Lower leg skin (tissue), 4 donors: ENCODE measurements at places on chromosomes 1 and 21. TPM values are rescaled to one million over a fixed set of nuclear protein-coding genes. Genes with fewer than 3 reads are reported as not detected.

DNA sequence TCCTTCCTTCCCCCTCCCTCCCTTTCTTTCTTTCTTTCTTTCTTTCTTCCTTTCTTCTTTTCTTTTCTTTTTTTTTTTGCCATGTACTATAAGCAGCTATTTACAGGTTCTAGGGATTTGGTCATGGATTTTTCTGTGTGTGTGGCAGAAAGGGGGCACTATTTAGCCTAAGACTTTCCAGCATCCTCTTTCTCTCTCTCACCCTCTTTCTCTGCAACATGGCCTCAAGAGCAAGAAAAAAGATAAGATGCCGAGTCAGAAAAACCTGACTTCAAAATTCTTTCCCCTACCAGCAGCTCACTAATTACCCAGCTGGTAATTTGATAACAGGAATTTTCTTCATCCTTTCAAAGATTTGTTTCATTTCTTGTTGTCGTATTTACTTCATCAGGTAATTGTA lies 458.3 kb upstream of the ADAMTS5 start:
- no peak for DNase-seq

DNA sequence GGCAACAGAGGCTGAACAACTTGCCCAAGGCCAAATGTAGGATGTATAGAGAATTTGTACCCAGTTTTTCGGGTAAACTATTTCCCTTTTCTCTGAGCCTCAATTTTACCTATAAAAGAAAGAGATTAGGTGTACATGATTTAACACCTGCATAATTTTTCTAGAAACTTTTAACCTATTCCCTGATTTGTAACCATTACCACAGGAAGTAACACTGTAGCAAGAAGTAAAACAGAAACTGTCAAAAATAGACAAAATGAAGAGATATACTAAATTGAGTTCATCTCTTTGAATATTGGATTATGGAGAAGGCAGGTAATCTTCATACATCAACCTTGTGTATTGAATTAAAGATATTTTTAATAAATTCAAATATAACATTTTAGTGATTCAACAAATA lies 136.2 kb downstream of the ZC3H11B start:
- no peak for DNase-seq

PCBP3 gene
- total RNA-seq, result 7.0 TPM

GRCh38 chr1:74502858-74503257 lies 9.6 kb downstream of the LRRC53 start:
- no peak for DNase-seq

GRCh38 chr21:33543505-33544129 lies 779 bp downstream of the SON start:
- DNase-seq, result peak; percentile 69

- DNase-seq, result no peak
These were observed 30.2 kb upstream of the EXOSC10 start for GRCh38 chr1:11129649-11130390.

DNA sequence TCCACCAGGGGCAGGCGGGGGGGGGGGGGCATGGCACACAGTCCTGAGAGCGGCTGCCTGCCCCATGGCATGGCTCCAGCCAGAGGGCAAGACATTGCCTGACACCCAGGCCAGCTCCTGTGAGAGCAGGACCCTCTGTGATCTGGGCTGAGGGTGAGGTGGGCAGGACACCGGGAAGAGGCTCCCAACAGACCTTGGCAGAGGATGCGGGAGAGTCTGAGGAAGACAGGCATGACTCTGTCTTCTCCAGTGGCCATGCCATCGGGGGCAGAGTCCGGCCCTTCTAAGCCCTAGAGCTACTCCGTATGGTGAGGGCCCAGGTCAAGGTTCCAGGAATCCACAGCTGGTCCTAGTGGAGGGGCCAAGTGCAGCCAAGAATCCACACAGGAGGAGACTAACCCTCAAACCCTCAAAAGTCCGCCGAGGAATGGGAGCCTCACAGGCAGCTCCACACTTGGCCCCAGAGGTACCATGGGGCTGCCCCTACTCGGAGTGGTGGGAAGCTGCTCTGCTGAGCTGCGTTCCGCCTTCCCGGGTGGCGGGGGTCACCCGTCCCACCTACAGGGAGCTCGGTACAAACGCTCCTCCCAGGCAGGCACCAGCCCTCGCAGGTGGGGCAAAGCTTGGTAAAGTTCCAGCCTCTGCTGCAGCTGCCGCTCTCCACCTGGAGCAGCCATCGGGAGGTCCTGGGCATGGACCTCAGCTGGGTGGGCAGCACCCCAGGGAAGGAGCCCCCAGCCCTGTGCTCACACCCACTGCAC lies 6.5 kb downstream of the ACTRT2 start:
- no peak for DNase-seq

DNA sequence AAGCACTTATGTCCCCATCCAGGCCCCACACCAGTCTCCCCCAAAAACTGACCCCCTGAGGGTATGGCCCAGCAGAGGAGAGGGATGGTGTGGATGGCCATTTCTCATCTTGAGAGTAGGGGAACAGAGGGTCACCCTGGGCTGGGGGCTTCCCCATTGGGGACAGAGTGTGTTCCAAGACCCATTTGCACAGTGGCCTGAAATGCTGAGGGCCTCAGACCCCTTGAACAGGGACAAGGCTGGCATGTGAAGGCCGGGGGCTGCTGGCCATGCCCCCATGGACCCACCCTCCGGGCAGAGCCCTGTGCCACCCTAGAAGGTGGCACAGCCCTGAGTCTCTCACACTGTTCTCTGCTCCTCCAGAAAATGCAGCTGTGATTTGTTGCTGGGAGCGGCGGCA lies 8.0 kb downstream of the CTRC start:
- DNase-seq, result no peak

GRCh38 chr1:59631561-59632255 lies 183.0 kb upstream of the HOOK1 start:
- no peak for DNase-seq

DNA sequence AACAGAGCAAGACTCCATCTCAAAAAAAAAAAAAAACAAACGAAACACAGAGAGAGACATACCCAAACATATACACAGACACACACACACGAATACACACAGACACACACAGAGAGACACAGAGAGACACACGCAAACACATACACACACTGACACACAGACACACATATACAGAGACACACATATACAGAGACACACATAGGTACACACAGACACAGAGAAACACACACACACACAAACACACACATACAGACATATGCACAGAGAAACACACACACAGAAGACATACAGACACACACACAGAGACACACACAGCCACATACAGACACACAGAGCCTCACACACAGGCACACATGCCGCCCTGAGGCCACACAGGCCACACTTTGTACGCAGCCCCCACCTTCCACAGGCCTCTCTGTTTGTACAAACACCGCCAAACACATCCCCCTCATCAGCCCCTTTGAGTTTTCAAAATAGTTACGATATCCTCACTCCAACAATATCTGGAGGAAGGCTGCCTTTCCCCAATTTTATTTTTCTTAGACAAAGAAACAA lies 57.5 kb upstream of the ABCG1 start:
- DNase-seq, result peak; percentile 48

- no peak for DNase-seq
These were observed 941 bp downstream of the RABGGTB start for GRCh38 chr1:75786901-75787493.

DNA sequence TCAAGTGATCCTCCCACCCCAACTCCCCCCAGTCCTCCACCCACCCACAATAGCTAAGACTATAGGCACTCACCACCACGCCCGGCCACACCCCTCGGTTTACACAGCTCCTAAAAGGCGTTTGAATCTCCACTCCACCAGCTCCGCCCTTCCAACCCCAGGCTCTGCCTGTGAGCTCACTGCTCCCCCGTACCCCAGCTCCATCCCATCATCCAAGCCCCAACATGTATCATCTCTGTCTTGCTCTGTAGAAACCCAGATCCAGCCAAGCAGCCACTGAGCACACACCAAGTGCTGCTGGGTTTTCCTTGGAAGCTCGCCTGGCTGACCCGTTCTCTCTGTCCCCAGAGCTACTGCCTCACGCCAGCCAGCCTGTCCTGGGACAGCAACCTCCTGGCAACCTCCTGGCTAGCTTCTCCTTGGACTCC lies 12.0 kb upstream of the S100A2 start:
- DNase-seq, result no peak

DNA sequence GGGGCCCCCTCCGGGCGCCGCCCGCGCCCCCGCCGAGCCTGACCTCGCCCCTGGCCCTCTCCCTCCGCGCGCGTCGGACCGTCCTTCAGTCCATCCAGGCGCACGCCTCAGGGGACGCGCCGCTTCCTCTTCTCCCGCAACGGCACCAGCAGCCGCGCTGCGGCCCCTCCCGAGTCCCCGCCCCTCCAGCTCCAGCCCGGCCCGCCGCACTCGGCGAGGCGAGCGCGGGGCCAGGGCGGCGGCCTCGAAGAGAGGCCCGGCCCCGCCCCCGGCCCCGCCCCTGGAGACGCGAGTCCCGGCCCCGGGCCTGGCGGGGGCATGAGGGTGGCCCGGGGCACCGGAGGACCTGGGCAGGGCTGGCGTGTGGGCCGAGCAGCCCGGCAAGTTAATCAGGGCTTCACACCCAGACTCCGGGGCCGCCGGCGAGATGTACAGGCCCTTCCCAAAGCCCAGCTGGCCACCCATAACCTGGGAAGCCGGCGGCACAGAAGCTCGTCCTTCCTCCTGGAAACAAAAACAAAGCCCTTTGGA lies at the start of gene IGSF3:
IGSF3 (minus strand) TSS at position 159 of the 531 bp plus-strand sequence. CDS start 1,407 bp downstream, outside the sequence.
- peak; percentile 51 for DNase-seq

TRIM67 gene
- 0.29 TPM for total RNA-seq

- DNase-seq, result no peak
These were observed 77.6 kb downstream of the EPHB2 start for GRCh38 chr1:22788254-22788661.

LMOD1 gene
- total RNA-seq, result 56.7 TPM

DNA sequence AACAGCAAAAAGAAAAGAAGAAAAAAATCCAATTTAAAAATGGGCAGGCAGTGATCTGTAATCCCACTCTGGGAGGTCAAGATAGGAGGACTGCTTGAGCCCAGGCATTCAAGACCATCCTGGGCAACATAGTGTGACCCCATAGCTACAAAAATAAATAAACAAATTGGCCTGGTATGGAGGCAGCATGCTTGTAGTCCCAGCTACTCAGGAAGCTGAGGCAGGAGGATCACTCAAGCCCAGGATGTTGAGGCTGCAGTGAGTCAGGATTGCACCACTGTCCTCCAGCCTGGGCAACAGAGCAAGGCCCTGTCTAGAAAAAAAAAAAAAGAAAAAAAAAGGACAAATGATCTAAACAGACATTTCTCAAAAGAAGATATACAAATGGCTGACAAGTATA lies 99.6 kb downstream of the EIF4G3 start:
- no peak for DNase-seq
